NCI-H2081 treated with DMSO at 0.1 percent for 48 hours (cell line): ENCODE measurements at places on chromosomes 2 and 18.

DNA sequence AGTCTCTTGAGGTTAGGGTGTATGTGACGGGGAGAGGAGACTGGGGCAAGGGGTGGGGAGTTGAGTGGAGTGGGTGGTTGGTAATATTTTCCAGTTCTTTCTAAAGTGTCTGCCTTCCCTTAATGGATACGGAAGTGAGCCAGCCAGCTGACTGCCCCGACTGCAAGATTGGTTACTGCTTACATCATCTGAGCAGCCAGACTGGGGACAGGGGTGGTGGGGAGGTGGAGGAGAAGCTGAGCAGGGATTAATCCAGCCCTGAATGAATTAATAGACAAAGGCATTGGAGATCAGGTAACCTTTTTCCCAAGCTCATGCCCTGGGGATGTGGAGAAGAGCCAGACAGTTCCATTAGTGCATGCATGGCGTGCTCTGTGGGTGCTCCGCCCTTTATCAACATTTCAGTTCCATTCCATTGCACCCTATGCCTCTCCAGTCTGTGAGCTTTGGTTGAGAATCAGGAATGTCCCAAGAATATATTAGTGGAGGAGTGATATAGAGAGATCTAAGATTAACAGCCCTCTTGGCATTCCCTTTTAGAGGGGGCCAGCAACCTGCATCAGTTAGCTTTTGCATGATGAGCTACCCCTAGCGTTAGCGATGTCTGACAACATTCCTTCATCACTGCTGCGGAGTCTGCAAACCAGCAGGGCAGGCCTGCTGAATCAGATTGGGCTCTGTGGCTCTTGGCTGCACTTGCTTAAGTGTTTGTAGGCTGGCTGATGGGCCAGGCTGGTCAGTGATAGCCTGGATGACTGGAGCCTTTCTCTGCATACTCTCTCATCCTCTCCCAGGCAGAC lies 67.4 kb downstream of the TNP1 start:
- DNase-seq = no peak

GRCh38 chr2:3334392-3335345 lies 42.9 kb downstream of the EIPR1 start:
- no peak for DNase-seq

GRCh38 chr18:41977233-41977632 lies 22.2 kb downstream of the PIK3C3 start:
- DNase-seq = no peak

- no peak for DNase-seq
These were observed 1209.3 kb upstream of the FAM98A start for GRCh38 chr2:34808426-34808825.

- DNase-seq = no peak
These were observed 391 bp upstream of the TMEM17 start for GRCh38 chr2:62506421-62506750.

DNA sequence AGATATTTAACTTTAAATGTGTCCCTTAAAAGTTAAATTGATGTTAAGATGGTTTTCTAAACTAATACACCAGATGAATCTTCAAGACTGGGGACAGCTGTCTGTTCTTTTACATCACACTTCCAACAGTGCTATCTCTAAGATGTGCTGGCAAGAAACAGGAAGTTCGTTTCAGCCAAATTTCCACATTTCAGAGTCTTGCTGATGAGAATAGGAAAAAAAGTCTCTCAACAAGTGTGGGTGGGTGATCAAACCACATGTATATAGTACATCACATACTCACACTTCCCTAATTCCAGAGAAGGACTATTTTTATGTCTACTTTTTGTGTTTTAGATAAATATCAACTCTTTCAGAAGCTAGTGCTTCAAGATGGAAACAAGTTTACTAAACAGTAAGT lies 1712.8 kb upstream of the TMEFF2 start:
- no peak for DNase-seq

GRCh38 chr18:28485918-28486317 lies 309.0 kb upstream of the CDH2 start:
- no peak for DNase-seq

DNA sequence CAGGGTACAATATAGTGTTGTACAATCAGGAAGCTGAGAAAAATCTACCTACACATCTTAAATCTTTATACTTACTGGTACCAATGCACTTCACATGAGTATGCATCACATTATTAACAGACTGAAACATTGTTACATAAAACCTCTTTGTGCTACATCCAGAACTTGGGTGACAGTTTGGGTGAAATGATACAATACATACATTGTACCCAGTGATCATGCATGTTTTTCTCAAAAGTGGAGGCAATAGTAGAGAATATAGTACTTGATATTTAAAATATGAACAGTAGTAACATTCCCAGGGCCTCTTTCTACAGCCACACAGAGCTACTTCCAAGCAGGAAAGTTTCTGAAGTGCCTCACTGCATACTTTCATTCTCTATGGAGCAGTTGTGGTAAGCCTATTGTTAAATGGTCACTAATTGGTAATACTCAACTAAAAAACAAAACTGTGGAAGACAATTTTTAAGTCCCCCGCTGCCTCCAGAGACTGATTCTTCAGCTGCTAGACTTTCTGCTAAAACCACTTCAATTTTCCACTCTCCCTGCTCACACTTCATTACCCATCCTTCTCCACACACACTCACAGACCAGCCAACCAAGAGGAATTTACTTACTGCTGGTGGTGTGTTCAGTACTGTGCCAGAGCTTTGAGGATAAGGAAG lies 22.9 kb upstream of the GRB14 start:
- no peak for DNase-seq

DNA sequence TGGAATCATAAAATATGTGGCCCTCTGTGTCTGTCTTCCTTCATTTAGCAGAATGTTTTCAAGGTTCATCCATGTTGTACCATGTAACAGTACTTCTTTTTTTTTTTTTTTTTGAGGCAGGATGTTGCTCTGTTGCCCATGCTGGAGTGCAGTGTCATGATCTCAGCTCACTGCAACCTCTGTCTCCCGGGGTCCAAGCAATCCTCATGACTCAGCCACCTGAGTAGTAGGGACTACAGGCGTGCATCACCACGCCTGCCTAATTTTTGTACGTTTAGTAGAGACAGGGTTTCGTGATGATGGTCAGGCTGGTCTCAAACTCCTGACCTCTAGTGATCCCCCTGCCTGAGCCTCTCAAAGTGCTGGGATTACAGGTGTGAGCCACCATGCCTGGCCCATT lies 31.2 kb downstream of the RAB1A start:
- DNase-seq = no peak
